ENCODE measurements at places on chromosomes 12 and 14.
A peak's percentile ranks its signal among the peaks of the same experiment; 100 is the strongest.

DNA sequence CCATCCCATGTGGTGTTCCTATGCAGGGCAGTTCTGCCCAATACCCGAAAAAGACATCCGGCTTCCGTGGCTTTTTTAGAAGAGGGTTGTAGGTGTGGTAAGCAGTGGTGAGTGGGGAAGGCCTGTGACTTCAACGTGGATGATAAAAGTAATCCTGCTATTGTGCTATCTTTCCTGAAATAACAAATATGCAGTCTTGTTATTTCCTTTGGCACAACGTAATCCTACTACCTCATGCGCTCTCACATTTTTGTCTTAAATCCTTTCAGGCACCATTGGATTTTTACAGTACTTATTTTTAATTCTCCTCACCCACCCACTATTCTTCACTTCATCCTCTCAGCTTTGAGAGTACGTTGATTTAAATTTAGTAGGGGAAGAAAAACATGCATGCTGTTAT is 96.8 kb downstream of the IPO8 start:
- DNase-seq = no peak

- DNase-seq = no peak
Observed at GRCh38 chr12:29551812-29552211, 54.3 kb upstream of the OVCH1 start.

- DNase-seq = no peak
Observed at GRCh38 chr12:79326663-79327062, 364.1 kb downstream of the PAWR start.

GRCh38 chr12:64691795-64692583 is 67.2 kb downstream of the GNS start:
- no peak for DNase-seq

- no peak for DNase-seq
Observed at GRCh38 chr14:92994131-92994676, 71.3 kb downstream of the CHGA start.

- DNase-seq = no peak
Observed at GRCh38 chr12:131211340-131211938, 257.7 kb downstream of the ADGRD1 start.

- DNase-seq = no peak
Observed at GRCh38 chr14:24040692-24041091, 11.1 kb upstream of the CARMIL3 start.

DNA sequence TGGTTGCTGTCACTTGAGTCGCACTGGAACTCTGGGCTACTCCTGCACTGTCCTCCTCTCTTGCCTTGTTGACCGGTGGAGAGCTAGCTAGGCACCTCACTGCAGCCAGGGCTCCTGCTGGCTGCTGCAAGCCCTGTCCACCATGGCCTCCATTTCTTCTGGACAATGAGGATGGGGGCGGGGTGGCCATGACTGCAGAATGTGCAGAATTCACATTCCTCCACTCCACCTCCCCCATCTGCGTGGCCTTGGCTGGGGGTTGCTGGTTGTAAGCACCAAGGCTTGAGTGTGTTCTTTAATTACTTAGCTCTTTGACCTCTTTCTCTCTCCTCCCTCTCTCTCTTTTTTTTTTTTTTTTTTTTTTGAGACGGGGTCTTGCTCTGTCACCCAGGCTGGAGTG is 248.5 kb downstream of the PCNX1 start:
- DNase-seq = no peak

GRCh38 chr14:35088514-35088913 is 33.3 kb downstream of the PPP2R3C start:
- no peak for DNase-seq

GRCh38 chr14:96989306-96989705 is 192.1 kb downstream of the VRK1 start:
- no peak for DNase-seq

GRCh38 chr14:99559286-99559990 is 44.6 kb downstream of the CCDC85C start:
- DNase-seq = no peak

GRCh38 chr12:94969424-94969823 is 34.1 kb downstream of the NDUFA12 start:
- no peak for DNase-seq

GRCh38 chr14:91269076-91269991 is 24.8 kb upstream of the GPR68 start:
- no peak for DNase-seq

DNA sequence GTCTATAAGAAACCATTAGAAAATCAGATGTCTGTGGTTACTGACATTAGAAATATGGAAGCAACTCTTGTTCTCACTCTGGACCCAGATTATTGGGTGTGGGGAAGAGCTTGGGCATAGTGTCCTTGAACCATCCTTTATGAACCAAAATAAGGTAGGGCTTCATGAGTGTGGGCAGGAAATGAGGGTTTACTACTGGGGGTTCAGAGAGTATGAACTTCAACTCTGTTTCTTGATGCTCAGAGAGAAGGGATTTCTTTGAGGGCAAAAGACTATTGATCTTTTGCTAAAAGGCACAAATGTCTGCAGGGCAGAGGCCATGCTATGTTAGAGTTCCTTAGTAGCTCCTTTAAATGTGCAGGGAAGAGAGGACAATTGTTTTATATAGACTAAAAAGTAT is 183.3 kb upstream of the ATP2B1 start:
- no peak for DNase-seq

DNA sequence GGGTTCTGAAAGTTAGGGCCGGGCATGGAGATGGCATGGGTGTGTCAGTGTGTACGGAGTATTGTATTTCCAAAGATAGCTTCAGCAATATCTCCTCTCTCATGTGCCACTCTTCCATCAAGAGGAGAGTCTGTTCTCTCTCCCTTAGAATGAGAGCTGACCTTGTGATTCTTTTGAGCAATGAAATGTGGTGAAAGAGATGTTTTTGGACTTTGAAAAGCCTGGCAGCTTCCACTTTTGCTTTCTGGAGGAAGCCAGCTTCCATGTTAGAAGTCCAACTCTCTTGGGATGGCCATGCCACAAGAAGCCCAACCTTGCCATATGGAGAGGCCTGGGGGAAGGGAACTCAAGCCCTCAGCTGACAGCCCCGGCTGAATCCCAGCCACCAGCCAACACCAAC is 72.4 kb upstream of the GZMB start:
- peak; percentile 27 for DNase-seq

GRCh38 chr12:47377414-47378221 is 297.9 kb upstream of the AMIGO2 start:
- DNase-seq = no peak

DNA sequence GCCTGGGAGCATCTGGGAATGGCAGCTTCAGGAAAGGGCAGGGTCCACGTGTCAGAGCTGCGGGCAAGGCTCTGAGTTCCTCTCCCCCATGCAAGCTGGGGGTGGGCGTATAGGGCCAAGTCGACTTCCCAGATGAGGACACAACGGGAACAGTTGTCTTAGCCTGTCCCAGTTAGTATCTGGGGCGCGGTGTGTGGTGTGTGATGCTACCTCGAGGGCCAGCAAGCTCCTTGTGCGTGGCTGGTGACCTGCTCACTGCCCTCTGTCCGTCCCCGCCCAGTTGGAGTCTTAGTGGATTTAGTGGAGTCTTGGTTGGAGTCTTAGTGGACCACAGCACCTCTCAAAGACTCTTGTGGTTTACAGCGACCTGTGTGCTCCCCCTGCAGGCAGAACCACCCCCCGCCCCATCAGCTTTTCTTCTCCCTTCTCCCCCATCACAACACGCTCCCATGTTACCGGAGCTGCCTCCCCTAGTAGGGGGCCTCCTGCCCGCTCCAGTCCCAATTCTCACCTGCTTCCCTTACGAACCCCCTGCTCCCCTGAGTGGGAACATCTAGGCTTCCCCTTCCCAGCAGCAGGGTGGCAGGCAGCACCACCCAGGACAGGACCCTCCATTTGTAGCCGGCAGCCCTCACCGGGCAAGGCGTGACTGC is 8.7 kb downstream of the ASPG start:
- no peak for DNase-seq

GRCh38 chr12:124745465-124745890 is 118.2 kb downstream of the SCARB1 start:
- no peak for DNase-seq

DNA sequence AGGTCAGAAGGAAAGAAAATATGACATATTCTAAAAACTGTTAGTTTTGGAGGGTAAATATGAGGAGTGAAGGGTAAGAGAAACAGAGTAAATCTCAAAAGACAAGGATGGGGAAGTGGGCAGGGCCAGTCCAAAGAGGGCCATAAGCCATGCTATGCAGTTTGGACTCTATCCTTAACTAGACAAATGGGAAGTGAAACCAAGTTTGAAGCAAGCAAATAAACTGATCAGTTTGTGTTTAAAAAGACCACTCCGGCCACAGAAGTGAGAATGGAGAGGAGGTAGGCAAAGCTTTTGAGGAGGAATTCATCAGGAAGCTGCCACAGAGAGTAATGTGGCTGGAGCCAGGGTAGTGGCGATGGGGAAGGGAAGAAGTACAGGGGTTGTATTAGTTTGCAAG is 37.5 kb upstream of the DAAM1 start:
- DNase-seq = peak; percentile 78

- DNase-seq = no peak
Observed at GRCh38 chr12:95733141-95733825, 57.3 kb downstream of the NTN4 start.

- DNase-seq = no peak
Observed at GRCh38 chr12:117481470-117481869, 120.0 kb upstream of the NOS1 start.

DNA sequence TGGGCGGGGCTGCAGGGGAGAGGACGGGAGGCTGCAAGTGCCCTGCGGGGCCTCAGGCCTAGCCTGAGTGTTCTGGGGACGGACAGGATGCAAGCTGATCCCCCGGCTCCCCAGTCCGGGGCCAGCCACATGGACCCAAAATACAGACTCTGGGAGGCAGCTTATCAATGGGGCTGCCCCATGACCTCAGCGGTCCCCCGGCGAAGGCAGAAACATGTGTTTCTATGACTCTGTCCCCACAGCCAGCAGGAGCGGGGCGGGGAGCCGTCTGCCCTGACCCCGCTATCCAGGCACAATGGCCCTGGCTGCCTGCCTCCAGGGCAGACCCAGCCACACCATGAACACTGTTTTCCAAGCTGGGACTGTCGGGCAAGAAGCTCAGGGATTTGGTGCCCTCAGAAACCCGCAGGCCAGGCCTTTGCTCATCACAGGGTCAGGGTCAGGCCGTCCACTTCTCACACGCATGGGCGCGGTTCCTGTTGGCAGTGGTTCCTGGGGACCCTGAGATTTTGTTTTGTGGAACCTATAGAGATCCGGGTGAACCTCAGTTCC is 75.0 kb downstream of the RFLNA start:
- no peak for DNase-seq

GRCh38 chr12:90484094-90484493 is 470.9 kb downstream of the CCER1 start:
- no peak for DNase-seq

DNA sequence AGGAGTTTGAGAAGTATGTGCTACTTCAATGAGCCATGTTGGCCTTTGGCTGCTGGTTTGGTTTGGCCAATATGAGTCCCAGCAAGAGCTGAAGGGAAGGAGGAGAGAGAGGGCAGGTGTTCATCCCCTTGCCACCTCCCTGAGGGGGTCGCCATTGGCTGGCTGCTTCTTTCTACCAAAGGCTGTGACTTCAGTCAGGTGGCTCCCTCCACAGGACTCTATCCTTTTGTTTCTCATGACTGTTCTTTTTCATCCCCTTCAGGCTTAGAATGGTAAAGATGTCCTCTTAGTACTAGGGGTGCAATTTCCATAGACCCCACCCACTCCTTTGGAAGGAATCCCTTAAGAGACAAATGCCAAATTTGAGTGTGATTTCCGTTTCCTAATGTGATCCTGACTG is 31.2 kb upstream of the OTOGL start:
- DNase-seq = no peak

GRCh38 chr12:104964856-104965205 is 6.7 kb upstream of the SLC41A2 start:
- DNase-seq = peak; percentile 28

- peak; percentile 76 for DNase-seq
Observed at GRCh38 chr12:48351022-48351708, 446 bp upstream of the ZNF641 start.

DNA sequence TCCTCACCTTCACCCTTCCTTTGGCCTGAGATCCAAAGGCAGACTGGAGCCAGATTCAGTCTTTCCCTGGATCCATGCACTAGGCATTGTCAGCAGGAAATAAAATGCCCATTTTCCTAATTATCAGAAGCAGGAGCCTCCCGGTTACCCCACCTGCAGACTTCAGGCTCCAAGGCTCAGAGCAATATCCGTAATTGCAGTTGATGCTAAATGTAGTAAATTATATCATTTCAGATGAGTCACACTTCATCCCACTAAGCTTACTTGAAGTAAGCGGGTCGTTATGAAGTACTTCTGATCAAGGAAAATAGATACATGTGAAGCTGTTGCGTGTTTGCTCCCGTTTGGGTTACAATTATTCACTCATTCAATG is 110.7 kb upstream of the SFSWAP start:
- no peak for DNase-seq

- no peak for DNase-seq
Observed at GRCh38 chr12:50579757-50580267, 75.0 kb downstream of the DIP2B start.

DNA sequence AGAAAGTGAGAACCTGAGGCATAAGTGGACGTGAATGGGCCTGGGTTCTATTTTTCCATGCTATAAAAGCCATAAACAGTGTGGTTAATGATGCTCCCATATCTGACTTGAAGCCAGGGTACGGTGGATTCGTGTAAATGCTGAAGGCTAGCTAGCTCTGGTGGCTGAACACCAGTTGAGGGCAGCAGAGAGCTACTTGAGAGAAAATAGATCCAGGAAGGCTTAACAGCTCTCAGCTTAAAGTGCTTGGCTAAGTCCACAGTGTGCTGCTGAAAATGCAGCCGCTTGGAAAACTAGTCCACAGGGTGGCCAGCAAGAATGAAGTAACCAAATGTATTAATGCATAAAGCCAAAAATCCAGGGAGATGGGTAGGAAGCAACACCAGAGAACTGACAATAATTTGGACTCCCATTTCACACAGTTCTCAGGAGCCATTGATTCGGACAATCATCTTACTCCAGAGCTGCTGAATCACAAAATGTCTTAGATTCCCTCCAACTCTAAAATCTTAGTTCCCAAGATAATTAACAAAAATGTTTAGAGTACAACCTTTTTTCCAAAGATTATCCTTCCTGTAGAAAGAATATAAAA is 15.0 kb upstream of the FOXG1 start:
- peak; percentile 39 for DNase-seq

GRCh38 chr12:1553987-1554982 is 40.1 kb downstream of the FBXL14 start:
- DNase-seq = no peak

DNA sequence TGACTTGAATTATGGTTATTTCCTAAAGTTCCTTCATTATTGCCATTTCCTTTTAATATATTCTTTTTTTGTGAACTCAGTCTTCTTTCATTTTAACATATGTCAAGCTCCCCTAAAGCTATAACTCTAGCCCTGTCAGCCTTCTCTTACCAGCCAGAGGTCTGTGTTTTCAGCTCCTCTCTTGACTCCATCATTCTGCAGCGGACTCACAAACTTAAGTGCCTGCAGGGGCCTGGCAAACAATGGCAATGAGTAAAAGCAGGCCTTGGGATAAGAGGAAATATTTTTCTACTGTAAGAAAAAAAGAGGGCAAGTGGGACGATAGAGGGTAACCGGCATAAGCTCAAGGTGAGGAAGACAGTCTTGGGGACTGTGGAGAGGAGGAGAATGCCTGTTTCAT is 424.5 kb upstream of the RGS6 start:
- no peak for DNase-seq

- DNase-seq = no peak
Observed at GRCh38 chr14:20458031-20458789, 3.0 kb downstream of the PIP4P1 start.

GRCh38 chr12:9381619-9382018 is 173.4 kb upstream of the PZP start:
- peak; percentile 79 for DNase-seq

- no peak for DNase-seq
Observed at GRCh38 chr12:72197790-72198189, 74.4 kb upstream of the TRHDE start.

GRCh38 chr14:77189479-77189878 is 7.9 kb downstream of the TMEM63C start:
- no peak for DNase-seq

All from suppressor macrophage (primary cell).